IPS DF 6.9 (cell line): ENCODE measurements at places on chromosomes 11 and 22.

- DNase-seq: no peak
Measured at GRCh38 chr11:17845431-17845881, 110.9 kb downstream of the KCNC1 start.

- no peak for DNase-seq
Measured at GRCh38 chr11:78714539-78714938, 139.9 kb upstream of the NARS2 start.

- DNase-seq: no peak
Measured at GRCh38 chr11:128061281-128061871, 526.0 kb downstream of the ETS1 start.

DNA sequence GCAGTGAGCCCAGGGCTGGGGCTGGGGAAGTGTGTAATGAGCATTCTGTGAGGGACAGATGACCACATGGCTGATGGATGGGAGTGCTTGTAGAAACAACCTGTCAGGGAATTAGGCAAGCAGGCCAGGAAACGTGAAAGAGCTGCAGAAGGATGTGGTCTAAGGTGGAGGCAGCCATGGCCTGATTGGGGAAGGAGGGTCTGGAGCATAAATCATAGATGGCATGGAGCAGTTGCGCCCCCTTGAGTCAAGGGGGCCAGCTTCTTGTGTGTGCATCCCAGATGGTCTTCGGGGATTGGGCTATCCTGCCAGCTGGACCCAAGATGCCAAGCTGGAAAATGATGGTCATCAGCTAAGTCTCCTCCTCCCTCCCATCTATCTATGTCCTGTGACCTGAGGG lies 119.4 kb upstream of the CLPB start:
- peak; percentile 39 for DNase-seq

DNA sequence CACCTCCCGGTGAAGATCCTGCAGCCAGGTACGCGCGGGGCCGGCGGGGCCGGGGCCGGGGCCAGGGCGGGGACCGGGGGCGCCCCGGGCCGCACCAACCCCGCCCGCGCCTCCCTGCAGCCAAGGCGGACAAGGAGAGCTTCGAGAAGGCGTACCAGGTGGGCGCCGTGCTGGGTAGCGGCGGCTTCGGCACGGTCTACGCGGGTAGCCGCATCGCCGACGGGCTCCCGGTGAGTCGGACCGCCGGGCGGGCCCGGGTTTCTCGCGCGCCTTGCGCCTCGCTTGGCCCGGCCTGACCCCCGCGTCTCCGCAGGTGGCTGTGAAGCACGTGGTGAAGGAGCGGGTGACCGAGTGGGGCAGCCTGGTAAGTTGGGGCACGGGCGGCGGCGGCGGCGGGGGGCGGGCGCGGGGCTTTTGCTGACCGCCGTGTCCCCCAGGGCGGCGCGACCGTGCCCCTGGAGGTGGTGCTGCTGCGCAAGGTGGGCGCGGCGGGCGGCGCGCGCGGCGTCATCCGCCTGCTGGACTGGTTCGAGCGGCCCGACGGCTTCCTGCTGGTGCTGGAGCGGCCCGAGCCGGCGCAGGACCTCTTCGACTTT lies 531 bp downstream of the PIM3 start:
- DNase-seq: no peak

- DNase-seq: no peak
Measured at GRCh38 chr11:86143087-86144030, 74.5 kb upstream of the PICALM start.

DNA sequence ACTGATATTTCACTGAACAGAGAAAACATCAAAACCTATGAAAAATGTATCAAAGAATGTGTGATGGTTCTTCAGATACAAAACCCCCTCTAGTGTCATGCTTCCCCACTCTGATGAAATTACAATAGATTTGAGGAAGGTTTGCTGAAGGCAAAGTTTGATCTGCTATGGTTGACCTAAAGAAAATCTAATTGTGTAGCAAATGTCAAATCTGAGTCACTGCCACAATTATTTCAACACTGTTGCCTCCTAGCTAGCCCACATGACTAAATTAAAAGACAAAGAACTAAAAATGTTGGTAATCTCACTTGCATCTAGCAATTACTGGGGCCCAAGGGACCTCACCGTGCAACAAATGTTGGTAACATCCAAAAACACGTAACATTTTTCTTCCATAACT lies 728.0 kb downstream of the DLG2 start:
- DNase-seq: no peak

DNA sequence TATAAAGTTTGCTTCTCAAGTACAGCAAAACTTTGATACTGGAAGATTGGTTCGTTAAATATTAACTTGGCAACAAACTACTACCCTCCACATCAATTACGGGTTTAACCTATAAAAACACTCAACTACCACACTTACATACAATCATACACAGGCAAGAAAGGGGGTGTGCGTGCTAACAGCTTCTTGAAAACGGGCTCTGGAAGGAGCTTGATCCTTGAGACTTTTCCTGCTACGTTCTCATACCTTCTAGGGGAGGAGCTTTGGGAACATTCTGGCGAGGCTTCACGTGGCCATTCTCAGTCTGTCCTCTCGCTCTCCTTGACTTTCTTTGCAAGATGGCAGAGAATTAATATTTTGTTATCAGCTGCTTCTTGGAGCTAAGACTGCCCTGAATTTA lies 6.8 kb upstream of the ESAM start:
- no peak for DNase-seq

DNA sequence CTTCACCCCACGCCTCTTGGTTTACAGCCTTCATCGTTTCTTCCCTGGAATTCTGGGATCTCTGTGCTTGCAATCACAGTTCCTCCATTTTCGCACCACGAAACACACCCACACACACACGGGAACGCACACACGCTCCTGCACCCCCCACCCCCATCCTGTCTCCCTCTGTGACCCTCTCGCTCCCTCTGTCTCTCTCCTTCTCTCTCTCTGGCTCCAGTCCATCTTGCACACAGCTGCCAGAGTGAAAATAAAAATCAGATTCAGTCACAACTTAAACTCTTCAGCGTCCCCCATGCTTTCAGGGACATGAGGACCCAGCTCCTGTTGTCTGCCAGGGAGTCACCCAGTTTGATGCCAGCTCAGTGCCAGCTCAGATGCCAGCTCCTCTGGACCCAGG lies 3.0 kb downstream of the GAL start:
- DNase-seq: no peak

DNA sequence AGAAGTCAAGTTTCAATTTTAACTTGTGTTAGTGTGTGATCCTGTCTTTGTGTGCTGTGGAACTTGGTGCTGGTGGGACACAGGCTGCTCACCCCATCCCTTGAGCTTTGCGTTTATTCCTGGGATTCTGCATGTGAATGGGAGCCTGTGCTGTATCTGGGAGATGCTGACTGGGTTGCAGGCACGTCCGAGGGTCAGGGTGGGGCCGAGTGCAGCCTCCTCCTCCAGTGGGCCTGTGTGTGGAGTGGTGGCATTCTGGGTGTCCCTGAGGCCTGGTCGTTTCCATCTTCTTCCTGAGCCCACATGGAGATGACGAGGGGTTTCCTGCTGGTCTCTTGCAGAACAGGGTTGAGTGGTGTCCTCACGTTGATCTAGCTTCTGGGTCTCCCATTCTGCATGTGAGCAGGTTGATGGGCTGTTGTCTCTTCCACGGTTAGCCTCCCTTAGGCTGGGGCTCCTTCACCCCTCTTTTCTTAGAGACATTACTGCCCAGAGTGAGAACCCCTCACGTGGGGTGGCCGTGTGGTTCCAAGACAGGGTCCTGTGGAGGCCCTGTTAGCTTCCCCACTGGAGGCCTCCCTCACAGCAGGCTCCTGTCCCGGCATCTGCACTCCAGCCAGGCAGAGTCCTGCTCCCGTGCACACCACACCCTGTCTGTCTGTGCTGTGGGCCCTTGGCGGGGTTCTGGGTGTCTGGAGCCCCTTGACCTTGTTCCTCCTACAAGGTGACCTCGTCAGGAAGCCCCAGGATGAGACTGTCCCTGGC lies 4.9 kb downstream of the PTDSS2 start:
- no peak for DNase-seq

DNA sequence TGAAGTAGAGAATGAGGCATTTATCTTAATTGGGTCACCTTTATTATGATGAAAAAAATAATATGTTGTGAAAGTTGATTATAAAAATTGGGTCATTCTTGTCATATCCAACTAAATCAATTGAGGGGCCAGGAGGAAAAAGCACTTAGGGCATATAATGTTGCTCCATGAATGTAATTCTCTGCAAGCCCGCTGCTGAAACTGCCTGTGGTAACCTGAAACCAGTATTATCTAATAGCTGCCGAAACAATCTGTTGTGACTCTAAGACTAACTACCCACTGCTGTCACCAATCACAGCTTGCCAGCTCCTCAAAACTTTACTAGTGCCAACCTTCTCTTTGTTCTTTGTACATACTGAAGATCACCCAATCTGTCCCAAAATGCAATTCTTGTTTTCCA lies 115.8 kb downstream of the ATG16L2 start:
- DNase-seq: no peak

- no peak for DNase-seq
Measured at GRCh38 chr11:83827940-83828554, 541.9 kb upstream of the CCDC90B start.

- no peak for DNase-seq
Measured at GRCh38 chr22:37318364-37319109, 36.2 kb downstream of the CYTH4 start.

DNA sequence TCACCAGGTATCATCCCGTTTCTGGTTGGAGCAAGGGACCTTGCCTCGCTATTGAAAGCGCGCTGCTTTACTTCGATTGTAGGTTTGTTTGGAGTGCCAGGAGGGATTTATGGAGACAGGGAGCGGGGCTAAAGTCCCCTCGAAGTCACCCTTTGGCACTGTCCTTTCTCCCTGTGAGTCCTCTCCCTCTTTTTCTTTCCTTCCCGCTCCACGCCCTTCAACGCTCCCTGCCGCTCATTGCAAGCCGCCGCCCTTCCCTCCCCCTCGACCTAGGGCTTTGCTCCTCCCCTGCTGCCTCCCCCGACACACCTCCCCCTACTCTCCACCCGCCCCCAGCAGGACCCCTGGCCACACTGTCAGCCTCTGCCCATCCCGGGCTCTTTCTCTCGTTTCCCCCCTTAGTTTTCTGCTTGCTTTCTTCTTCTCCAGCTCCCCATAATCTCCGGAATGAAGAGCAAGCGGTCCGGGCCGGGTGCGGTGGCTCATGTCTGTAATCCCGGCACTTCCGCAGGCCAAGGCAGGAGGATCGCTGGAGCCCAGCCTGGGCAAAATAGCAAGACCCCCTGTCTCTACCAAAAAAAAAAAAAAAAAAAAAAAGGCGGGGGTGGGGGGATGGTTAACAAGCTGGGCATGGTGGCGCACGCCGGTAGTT lies 41.0 kb downstream of the AHNAK start:
- DNase-seq: no peak

DNA sequence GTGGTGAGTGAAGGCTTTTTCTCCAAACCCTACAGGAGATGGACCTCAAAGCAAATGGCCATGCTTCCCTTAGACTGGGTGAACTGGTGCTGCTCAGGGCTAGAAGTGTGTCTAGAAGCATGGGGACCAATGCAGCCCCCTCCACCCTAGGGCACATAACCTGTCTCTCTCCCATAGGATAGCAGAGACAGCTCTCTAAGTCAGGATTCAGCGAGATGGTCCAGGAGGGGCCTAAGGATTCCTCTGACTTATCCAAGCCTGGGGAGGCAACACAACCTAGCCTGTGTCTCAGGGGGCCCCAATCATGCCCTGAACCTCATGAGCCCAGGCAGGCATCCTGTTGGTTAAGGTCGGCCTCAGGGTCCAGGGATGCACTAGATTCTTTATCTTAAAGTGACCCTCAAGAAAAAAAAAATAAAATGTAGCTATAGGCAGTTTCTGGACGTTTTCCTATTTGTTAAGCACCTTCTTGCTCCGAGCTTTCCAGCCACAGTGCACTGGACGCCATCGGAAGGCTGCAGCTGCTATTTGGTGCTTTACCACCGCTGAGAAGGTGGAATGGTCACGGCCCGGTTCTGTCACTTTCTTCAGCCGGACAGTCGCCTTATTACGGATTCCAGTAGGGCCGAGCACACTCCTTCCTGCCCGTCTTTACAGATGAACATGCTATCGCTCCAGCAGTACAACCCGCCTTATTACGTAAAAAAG lies 5.0 kb upstream of the CCND1 start:
- no peak for DNase-seq

GRCh38 chr22:37182949-37183245 lies 5.2 kb downstream of the C1QTNF6 start:
- no peak for DNase-seq

- no peak for DNase-seq
Measured at GRCh38 chr11:133136376-133136775, 395.9 kb downstream of the OPCML start.

GRCh38 chr11:111095327-111095726 lies 150.2 kb upstream of the POU2AF2 start:
- no peak for DNase-seq

DNA sequence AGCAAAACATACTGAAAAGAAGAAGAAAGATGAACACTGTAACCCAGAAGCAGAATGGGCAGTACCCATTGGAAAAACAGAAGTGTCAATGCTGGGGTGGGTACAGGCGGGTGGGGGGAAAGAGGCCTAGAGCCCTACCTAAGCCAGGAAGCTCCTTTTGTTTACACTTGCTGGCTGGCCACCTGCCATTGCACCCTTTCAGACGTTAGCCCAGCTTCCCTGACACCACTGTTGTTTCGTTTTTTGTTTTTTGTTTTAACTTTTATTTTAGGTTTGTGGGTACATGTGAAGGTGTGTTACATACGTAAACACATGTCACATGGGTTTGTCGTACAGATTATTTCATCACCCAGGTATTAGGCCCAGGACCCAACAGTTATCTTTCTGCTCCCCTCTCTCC lies 55.4 kb downstream of the PLEKHA7 start:
- no peak for DNase-seq

- no peak for DNase-seq
Measured at GRCh38 chr11:119029340-119030028, 1.2 kb downstream of the SLC37A4 start.

GRCh38 chr11:7020183-7020917 lies at the start of the genes NLRP14 and ZNF214:
Gene NLRP14, plus strand, starts transcription at chr11:7020479. Its CDS starts 18,108 bp downstream, at chr11:7038587.
Gene ZNF214, minus strand, starts transcription at chr11:7020346. Its CDS starts 17,511 bp downstream, at chr11:7002835.
- peak; percentile 70 for DNase-seq

DNA sequence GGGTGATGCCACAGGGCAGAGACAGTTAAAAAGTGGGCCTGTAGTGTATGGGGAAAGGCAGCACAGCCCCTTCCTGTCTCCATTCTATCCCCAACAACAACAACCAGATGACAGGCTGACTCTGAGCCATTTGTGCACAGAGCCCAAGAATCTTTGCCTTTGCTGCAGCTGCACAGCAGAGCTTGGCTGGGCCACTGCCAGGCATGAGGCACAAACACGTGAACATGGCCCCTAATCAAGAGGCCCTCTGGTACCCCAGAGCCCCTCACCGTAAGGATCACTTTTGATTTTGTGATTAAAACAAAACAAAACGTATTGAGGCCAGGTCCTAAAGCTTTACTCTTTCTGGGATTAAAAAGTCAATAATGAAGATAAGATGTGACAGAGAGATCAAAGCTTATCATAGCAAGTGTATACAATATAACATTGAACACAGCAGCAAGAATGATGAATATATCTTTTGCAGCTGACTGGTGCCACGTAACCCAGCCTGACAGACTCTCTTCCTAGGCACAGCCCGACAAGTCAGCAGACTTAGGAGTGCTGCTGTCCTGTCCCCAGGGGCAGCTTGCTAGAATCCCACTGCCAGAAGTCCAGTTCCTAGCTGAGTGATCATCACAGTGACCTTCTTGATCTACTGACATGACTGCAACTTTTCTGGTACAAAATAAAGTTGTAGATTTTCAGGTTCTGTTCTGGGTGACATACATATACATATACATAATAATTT lies 117.8 kb downstream of the SERGEF start:
- DNase-seq: no peak

- DNase-seq: no peak
Measured at GRCh38 chr11:12166299-12167060, 56.1 kb downstream of the MICAL2 start.
